Aorta (tissue), 5 donors: ENCODE measurements at places on chromosomes 11 and 22. TPM values are rescaled to one million over a fixed set of nuclear protein-coding genes. Genes with fewer than 3 reads are reported as not detected.
A peak's percentile ranks its signal among the peaks of the same experiment; 100 is the strongest.

- H3K36me3 ChIP-seq = no peaks in the 10 kb centered on the region
- H3K27ac ChIP-seq = peak overlapping the region; percentile 69
- peak; percentile 88 for DNase-seq
- H3K27me3 ChIP-seq = no peaks in the 10 kb centered on the region
Measured at GRCh38 chr11:118622376-118623268, 15.2 kb downstream of the PHLDB1 start.

DNA sequence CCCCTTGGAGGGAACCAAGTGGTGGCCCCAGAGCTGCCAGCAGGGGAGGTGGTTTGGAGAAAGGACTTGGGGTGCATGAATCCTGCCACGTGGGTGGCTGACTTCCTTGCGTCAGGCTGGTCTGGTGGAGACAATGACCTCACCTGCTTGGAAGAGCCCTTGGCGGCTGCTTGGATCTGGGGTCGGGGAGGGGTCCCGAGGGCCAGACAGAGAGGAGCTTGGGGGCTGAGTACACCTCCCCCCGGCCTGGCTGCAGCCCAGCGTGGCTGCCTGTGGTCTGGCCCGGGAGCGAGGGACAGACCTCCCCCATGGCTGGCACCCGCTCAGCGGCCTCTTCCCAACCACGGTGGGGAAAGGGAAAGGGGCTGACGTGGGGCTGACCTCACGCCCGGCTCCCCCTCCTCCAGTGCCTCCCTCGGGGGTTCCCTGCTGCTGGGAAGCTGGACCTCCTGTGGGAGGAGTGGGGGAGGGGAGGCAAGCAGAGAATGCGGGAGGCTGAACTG, 13.8 kb downstream of the LIF start:
- no peak for DNase-seq
- no peak overlapping the region for H3K4me3 ChIP-seq
- no peaks in the 10 kb centered on the region for H3K36me3 ChIP-seq
- H3K27ac ChIP-seq = no peak overlapping the region
- H3K27me3 ChIP-seq = no peaks in the 10 kb centered on the region

DNA sequence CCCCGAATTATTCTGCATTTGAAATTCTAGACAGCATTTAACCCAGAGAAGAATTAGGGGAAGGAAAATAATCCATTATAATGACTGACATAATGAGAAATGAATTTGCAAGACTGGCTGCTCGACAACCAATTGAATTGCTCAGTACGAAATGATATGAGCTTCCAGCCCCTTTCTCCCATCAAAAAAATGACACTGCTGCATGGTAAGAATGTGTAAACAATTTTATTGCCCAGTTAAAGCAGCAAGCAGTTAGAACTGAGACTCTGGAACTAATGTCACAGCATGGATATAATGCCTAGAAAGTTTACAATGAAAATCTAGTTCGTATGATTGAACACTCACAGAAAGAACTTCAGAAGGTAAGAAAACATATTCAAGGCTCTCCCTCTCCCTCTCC, 24.7 kb upstream of the PCF11 start:
- DNase-seq = no peak
- no peak overlapping the region for H3K4me3 ChIP-seq
- no peaks in the 10 kb centered on the region for H3K36me3 ChIP-seq
- H3K27me3 ChIP-seq = no peaks in the 10 kb centered on the region
- no peak overlapping the region for H3K27ac ChIP-seq

DNA sequence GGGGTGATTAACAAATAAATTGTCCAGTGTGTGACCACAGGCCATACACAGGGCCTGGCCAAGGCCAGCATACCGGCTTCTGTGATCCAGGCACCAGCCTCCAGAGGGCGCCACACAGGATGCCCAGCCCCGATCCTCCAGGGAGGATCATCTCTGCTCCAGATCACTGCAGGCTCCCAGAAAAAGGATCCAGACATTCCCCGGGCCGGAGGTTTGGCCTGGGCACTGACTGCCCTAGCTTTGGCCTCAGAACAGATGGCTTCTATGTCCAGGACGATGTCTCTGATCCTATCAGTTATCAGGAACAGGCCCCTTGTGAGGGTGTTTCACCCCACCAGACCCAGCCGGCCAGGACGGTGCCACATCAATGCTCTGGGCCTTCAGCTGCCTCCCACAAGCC, 74.5 kb upstream of the LMO1 start:
- no peaks in the 10 kb centered on the region for H3K36me3 ChIP-seq
- no peaks in the 10 kb centered on the region for H3K27me3 ChIP-seq
- DNase-seq = peak; percentile 85
- no peak overlapping the region for H3K27ac ChIP-seq
- no peak overlapping the region for H3K4me3 ChIP-seq
- H3K4me1 ChIP-seq = no peaks in the 10 kb centered on the region

DNA sequence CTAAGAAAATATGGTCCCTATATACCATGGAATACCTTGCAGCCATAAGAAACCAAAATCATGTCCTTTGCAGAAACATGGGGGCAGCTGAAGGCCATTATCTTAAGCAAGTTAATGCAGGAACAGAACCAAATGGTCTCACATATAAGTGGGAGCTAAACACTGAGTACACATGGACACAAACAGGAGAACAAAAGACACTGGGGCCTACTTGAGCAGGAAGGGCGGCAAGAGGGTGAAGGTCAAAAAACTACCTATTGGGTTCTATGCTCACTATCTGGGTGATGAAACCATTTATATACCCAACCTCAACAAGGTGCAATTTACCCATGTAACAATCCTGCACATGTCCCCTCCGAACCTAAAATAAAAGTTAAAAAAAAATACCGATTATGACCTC, 22.5 kb downstream of the GAS2 start:
- no peaks in the 10 kb centered on the region for H3K36me3 ChIP-seq
- H3K4me1 ChIP-seq = no peaks in the 10 kb centered on the region
- H3K4me3 ChIP-seq = no peak overlapping the region
- H3K27ac ChIP-seq = no peak overlapping the region

DNA sequence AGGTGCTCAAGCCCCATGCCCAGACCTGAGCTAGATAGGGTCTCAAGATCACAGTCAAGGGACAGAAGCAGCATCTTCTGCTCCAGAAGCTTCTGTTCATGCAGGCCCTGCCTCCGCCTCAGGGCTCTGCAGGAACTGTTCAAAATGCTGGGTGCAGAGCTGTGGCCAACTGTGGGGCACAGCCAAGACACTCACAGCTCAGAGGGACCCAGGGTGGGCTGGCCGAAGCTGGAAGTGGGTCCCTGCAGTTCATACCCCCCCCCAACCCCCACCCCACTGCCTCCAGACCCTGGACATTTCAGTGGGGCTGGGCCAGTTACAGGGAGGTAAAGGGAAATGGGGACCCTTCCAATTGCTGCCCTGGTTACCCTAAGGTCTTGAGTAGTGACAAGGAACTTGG, 129.0 kb downstream of the CRYBB2 start:
- DNase-seq = no peak
- no peaks in the 10 kb centered on the region for H3K27me3 ChIP-seq
- no peak overlapping the region for H3K27ac ChIP-seq
- H3K4me3 ChIP-seq = no peak overlapping the region
- no peaks in the 10 kb centered on the region for H3K36me3 ChIP-seq

DNA sequence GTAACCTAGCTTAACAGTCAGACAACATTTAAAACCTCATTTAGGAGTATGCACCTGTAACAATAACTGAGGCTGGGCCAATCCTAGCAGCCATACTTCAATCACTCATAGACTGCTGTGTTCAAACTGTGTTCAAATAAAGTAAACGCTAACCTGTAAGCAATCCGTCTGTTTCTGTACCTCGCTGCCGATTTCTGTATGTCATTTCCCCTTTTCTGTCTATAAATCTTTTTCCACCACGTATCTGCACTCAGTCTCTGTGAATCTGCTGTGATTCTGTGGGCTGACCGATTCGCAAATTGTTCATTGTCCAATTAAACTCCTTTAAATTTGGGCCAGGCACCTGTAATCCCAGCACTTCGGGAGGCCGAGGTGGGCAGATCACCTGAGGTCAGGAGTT, 12.3 kb downstream of the APOBEC3H start:
- no peaks in the 10 kb centered on the region for H3K27me3 ChIP-seq
- no peaks in the 10 kb centered on the region for H3K36me3 ChIP-seq
- no peak overlapping the region for H3K27ac ChIP-seq
- H3K4me3 ChIP-seq = no peak overlapping the region

DNA sequence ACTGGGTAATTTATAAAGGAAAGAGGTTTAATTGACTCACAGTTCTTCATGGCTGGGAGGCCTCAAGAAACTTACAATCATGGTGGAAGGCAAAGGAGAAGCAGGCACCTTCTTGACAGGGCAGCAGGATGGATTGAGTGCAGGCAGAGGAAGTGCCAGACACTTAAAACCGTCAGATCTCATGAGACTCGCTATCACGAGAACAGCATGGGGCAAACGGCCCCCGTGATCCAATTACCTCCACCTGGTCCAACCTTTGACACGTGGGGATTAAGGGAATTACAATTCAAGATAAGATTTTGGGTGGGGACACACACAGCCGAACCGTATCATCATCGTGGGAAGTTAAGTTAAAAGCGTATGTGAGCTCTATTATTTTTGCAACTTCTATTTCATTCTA, 71.4 kb upstream of the SYN3 start:
- H3K4me3 ChIP-seq = no peak overlapping the region
- DNase-seq = no peak
- H3K27me3 ChIP-seq = no peaks in the 10 kb centered on the region
- H3K4me1 ChIP-seq = no peaks in the 10 kb centered on the region
- H3K27ac ChIP-seq = no peak overlapping the region

- H3K4me1 ChIP-seq = no peaks in the 10 kb centered on the region
- no peak for DNase-seq
- H3K4me3 ChIP-seq = no peak overlapping the region
- H3K36me3 ChIP-seq = no peaks in the 10 kb centered on the region
- no peaks in the 10 kb centered on the region for H3K27me3 ChIP-seq
Measured at GRCh38 chr11:15750535-15751308, 605.6 kb downstream of the SOX6 start.

GRCh38 chr11:125261588-125261987, 97.0 kb downstream of the PKNOX2 start:
- no peaks in the 10 kb centered on the region for H3K36me3 ChIP-seq
- H3K27me3 ChIP-seq = no peaks in the 10 kb centered on the region
- DNase-seq = no peak
- no peak overlapping the region for H3K27ac ChIP-seq

GRCh38 chr22:48923165-48923865, 904.4 kb downstream of the BRD1 start:
- no peak overlapping the region for H3K27ac ChIP-seq
- no peaks in the 10 kb centered on the region for H3K4me1 ChIP-seq
- H3K27me3 ChIP-seq = no peaks in the 10 kb centered on the region
- DNase-seq = peak; percentile 50
- H3K36me3 ChIP-seq = no peaks in the 10 kb centered on the region

DNA sequence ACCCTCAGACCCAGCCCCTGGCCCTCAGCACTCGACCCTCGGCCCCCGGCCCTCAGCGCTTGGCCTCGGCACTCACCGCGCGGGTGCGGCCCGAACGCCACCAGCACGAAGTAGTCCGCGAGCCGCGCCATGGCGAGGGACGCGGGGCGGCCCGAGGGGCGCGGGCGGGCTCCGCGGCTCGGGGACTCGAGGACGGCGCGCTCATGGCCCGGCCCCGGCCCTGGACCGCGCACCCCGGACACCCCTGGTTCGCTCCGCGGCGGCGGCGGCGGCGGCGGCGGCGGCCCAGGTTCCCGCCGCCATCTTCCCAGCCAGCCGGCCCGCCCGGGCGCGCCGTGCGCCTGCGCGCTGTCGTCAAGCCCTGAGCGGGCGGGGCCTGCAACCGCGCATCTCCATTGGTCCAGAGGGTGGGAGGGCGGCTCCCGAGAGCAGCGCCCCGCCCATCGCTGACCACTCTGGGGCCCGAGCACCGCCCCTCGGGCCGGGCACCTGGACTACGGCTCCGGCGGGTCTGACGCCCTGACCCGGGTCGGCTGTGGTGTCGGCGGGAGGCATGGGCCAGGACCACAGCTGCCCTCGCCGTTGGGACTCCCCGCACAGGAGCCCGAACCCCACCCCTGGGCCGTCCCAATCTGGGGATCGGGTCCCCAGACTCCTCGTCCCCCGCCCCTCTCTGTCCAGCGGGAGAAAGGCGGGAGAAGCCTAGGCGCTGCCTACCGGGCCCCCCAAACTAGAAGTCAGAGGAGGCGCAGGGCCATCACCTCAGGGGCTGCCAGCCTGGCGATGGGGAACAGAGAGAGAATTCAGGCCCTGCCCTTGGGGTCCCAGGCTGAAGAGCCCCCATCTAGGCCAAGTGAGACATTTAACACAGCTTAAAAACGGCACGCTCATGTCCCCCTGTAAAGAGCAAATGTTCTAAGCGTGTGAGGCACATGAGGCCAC, at the start of gene SBF1:
Gene SBF1, minus strand, starts transcription at position 326 of the 942 bp plus-strand sequence. Its CDS starts 195 bp downstream, at position 131.
- H3K27me3 ChIP-seq = no peaks in the 10 kb centered on the region
- H3K27ac ChIP-seq = no peak within 1 kb of the TSS
- DNase-seq = peak; percentile 94
- peak within 1 kb of the TSS; percentile 91 for H3K4me3 ChIP-seq
- H3K36me3 ChIP-seq = no peaks in the 10 kb centered on the region

DNA sequence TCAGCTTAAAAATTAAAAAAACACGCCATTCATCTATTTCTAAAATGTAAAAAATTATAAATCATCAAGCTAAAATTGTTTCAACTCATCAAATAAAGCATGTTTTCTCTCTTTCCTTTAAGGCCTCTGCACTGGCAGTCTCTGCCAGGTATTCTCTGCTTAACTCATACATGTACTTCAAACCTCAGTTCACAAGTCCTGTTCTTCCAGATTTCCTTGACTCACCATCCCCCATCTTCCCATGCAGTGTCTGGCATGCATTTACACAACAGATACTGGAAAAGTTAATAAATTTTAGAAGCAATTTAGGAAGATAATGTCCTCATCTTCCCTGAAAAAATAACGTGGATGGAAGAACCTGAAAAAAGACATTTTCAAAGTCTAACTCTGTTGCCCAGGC, 32.5 kb downstream of the CSTF3 start:
- H3K27ac ChIP-seq = no peak overlapping the region
- H3K27me3 ChIP-seq = no peaks in the 10 kb centered on the region
- no peaks in the 10 kb centered on the region for H3K4me1 ChIP-seq
- H3K36me3 ChIP-seq = no peaks in the 10 kb centered on the region
- no peak overlapping the region for H3K4me3 ChIP-seq

- no peaks in the 10 kb centered on the region for H3K4me1 ChIP-seq
- no peaks in the 10 kb centered on the region for H3K36me3 ChIP-seq
- H3K27me3 ChIP-seq = no peaks in the 10 kb centered on the region
- H3K4me3 ChIP-seq = no peak overlapping the region
Measured at GRCh38 chr11:117458275-117459122, 130.8 kb downstream of the CEP164 start.

- H3K27me3 ChIP-seq = no peaks in the 10 kb centered on the region
- no peaks in the 10 kb centered on the region for H3K4me1 ChIP-seq
- H3K27ac ChIP-seq = no peak overlapping the region
- no peak for DNase-seq
- H3K36me3 ChIP-seq = no peaks in the 10 kb centered on the region
Measured at GRCh38 chr11:8102965-8103364, 22.0 kb downstream of the TUB start.

GRCh38 chr22:26529345-26529744, 17.1 kb upstream of the TFIP11 start:
- no peaks in the 10 kb centered on the region for H3K4me1 ChIP-seq
- H3K27ac ChIP-seq = no peak overlapping the region
- H3K27me3 ChIP-seq = no peaks in the 10 kb centered on the region
- DNase-seq = no peak

Gene CCDC87
- 0.33 TPM for total RNA-seq

Gene KLHL35
- 3.1 TPM for total RNA-seq

Gene KRTAP5-9
- total RNA-seq = not detected

Gene MS4A15
- total RNA-seq = not detected

Gene SAA4
- 0.84 TPM for total RNA-seq

Gene EHF
- 0.75 TPM for total RNA-seq
